ENCODE measurements at places on chromosomes 12 and 14.

DNA sequence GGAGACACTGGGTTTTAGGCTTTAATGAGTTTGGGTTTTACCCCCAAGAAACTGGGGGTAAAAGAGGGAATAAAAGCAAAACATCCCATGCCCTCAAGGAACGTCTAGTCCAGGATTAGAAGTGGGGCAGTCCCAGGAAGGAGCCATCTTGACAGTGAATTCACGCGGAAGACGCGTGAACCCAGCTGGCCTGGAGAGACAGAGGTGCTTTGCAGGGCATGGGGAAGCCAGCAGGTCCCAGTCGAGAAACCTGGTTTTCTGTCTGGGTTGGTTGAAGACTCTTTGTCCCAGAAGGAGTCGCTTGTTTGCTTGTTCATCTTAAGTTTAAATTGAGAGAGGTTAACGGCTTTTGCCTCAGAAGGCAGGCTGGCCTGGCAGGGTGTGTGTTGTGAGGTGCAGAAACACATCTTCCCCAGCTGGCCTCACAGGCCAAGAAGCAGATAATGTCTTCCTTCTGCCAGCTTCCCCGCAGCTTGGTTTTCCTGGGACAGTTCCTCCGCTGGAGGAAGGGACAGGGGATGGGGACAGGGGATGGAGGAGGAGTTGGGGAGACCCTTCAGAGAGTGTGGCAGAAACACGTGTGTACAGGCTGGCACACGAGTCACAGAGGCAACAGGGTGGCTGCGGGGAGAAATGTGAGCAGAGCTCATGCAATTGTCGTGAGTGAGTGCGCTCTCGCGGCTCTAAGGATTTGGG lies 18.5 kb upstream of the CD9 start:
- DNase-seq: no peak

- DNase-seq: no peak
Observed at GRCh38 chr12:19506497-19506896, 67.2 kb downstream of the AEBP2 start.

GRCh38 chr14:104865631-104866441 lies 768 bp downstream of the CEP170B start:
- DNase-seq: peak; percentile 80

DNA sequence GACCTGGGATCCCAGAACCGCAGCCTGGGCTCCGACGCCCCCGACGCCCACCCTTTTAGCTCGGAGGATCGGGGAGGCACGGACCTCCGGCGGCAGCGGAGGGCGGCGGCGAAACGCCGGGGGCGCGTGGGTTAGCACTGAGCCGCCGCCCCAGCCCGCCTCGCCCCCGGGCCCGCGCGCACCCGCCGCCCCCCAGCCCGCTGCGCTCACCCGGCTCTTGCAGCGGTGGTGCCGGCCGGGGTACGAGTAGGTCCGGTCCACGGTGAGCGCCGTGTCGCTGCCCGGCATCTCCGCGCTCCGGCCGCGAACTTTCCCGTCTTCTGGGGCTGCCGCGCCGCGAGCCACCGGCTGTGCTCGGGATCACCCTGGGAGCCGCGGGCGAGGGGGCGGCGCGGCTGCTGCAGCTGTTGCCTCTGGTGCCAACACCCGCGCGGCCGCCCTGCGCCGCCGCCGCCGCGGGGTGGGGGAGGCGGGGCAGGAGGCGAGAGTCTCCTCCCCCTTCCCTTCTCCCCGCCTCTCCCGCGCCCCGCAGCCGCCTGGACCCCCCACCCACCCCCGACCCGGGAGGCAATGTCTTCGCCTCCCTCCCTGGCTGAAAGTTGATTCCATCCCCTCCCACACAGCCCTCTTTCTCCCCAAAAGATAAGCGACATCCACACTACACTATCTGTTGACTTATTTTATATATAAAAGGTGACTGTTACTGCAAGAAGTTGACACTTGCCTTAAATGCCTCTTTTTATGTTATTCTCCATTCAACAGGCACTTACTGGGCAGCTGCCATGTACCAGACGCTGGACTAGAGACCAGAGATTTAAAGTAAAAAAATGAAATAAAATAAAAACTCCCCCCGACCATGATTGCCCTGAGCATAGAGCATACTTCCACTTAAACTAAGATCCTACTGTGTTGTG lies at the start of gene TMCC3:
Gene TMCC3 (minus strand): TSS at position 415 of the 914 bp plus-strand sequence. CDS start 127 bp downstream, at position 288.
- DNase-seq: peak; percentile 64

GRCh38 chr14:52706286-52706685 lies 714 bp upstream of the PSMC6 start:
- peak; percentile 77 for DNase-seq

- DNase-seq: no peak
Observed at GRCh38 chr12:68387338-68387737, 55.2 kb upstream of the MDM1 start.

DNA sequence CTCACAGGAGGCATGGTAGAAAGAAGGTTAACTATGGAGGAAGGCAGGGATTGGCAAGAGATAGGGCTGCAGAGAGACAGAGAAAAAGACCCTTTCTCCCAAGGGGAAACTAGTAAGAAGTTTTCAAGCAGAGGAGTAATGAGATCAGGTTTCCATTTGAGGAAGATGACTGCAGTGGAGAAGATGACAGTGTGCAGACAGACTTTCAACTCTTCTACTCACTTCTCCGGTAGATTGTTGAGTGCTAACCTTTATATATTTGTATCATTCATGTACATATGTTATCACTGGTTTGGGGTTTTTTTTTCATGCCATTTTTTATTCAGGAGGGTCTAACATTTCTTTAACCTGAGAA lies 5.9 kb upstream of the B3GNT4 start:
- DNase-seq: no peak

GRCh38 chr12:49033611-49034285 lies 15.2 kb upstream of the PRKAG1 start:
- DNase-seq: no peak

DNA sequence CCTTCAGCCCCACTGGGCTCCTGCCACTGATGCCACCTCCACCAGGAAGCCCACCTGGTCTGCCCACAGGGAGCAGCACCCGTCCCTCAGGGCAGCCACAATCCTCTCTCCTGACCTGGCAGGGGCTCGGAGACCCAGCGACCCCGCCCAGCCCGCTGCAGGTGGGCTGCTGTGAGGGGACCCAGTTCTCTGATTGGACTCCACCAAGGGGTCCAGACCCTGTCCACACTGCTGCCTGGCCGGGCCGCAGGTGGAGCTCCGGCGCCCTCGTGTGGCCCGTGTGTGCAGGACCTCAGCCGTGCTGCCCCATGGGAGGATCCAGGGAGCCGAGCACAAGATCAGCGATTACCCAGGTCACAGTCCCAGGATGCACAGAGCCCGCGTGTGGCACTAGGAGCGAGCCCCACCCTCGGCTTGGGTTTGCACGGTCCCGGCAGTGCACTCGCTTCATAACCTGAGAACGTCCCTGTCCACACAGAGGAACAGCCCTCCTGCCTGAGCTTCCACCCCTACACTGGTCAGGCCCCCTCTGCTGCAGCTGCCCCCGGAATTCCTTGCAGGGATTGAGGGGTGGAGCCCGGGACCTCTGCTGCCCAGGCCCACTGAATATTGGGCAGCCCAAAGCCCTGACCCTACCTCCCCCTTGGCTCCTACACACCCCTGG lies 35.4 kb upstream of the TMEM179 start:
- peak; percentile 78 for DNase-seq

DNA sequence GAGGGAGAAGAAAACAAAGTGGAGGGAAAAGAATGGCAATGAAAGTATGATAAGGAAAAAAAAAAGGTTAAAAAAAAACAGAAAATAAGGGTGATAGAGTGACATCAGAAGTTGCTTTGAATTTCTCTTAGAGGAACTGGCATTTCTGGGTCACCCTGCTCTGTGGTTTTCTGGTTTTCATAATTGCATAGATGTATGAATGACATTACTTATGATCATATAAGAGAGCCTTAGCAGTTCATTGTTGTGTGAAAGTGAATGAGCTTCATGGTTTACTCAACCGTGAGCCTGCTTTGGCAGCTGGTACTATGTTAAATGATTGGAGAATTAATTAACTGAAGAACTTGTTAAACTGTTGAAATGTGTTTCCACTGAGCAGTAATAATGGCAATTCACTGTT lies 336.4 kb upstream of the FBXO33 start:
- DNase-seq: no peak

DNA sequence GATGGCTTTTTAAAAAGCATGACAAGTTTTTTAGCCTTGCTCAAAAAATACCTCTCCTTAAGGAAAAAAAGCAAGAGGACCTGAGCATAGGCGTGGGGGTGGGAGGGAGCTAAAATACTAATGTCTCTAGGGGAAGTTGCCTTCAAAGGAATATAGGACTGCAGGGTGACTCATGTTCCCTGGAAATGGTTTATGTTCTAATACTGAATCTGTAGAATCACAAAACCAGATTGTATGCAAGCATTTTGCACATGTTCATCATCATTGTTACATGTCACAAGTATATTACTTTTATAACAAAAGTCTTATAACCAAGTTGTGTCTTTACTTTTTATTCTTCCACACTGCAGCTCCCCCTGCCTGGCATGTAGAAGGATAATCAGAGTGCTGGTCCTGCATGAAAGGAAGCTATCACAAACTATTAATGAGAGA lies 36.6 kb downstream of the GPR135 start:
- no peak for DNase-seq

- DNase-seq: peak; percentile 68
Observed at GRCh38 chr14:68682166-68683103, 110.4 kb downstream of the ZFP36L1 start.

- no peak for DNase-seq
Observed at GRCh38 chr12:86721713-86722397, 465.7 kb upstream of the MGAT4C start.

GRCh38 chr12:51913071-51914033 lies 6.0 kb downstream of the ACVRL1 start:
- DNase-seq: peak; percentile 55

DNA sequence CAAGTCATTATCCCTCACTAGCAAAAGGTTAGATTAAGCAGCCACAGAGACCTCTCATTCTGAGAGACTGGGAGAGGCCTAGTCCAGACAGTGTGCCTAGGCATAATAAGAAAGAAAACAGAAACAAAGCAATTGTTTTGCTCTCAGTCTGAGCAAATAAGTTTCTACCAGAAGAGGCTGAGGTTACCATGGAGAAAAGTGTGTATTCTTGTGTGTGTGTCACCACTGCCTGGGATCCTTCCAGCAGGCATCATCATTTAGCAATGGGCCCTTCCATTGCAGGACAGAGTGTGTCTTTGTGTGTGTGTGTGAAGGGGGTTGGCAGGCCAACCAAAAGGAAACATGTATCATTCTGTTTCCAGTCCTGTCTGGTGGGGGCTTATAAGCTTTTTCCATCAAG lies 3.7 kb downstream of the EFS start:
- DNase-seq: peak; percentile 13

DNA sequence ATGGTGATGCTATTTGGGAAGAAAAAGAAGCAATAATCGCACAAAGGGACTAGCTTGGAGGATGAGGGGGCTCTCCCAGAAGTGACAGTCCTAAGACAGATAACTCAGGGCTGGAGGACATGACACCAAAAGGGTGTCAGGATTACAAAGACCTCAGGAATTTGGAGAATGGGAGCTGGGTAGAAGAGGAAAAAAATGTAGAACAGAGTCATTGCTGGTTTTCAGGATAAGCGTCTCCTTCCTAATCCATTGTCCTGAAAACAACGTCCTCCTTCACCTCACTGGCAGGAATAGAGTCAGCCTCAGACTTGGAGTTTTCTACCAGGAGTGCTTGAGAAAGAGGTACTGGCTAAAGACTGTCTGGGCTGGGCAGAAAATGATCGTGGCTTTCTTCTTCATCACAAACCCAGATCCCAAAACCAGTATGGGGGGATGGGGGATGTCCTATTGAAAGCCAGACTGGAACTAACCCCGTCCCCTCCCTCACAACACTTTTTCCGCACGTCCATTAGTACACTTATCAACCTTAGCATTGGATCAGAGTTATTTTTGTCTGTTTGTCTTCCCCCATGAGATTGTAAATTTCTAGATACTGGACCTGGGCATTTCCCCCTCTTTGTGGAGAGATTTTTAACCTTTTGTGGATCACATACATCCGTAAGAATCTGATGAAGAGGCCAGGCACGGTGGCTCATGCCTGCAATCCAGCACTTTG lies 14.3 kb downstream of the B4GALNT3 start:
- DNase-seq: no peak

DNA sequence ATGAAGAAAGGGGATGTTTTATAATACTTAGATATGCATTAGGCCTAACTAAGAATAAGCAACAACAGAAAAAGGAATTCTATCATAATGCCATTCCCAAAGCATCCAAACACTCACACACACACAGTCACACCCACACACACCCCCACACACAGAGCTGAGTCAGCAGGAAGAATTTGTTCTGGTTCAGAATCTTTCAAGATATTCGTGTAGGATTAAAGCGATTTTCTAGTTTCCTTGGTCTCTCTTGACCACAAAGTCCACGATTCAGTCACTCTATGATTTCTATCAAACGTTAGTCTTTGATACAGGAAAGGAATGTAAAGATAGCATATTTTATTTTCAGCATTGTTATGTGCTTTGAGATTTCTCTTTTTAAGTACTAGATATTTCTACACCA lies 382.6 kb upstream of the DCN start:
- DNase-seq: peak; percentile 74

DNA sequence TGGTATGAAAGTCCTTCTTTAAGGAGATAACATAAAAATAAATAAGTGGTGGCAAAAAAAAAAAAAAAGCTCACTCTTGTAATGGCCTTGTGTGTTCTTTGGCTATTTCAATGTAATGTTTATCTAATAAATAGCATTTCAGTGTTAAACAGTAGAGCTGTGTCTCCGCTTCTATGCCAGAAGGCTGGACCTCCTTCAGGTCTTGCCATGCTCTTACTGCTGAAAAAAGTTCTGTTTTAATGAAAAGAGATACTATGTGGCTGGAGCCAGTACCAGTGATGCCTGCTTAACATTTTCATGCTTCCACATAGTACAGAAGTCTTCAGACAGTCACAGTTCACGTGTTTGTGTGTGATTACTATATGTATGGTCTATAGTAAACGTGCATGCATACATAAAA lies 74.1 kb upstream of the PRICKLE1 start:
- no peak for DNase-seq

GRCh38 chr12:96846293-96846692 lies 60.8 kb upstream of the NEDD1 start:
- DNase-seq: no peak

GRCh38 chr14:90864741-90865140 lies 48.5 kb upstream of the TTC7B start:
- no peak for DNase-seq

GRCh38 chr14:24481622-24482324 lies 26.3 kb downstream of the CMA1 start:
- peak; percentile 76 for DNase-seq

- peak; percentile 91 for DNase-seq
Observed at GRCh38 chr14:77053046-77053841, 24.7 kb upstream of the IRF2BPL start.

DNA sequence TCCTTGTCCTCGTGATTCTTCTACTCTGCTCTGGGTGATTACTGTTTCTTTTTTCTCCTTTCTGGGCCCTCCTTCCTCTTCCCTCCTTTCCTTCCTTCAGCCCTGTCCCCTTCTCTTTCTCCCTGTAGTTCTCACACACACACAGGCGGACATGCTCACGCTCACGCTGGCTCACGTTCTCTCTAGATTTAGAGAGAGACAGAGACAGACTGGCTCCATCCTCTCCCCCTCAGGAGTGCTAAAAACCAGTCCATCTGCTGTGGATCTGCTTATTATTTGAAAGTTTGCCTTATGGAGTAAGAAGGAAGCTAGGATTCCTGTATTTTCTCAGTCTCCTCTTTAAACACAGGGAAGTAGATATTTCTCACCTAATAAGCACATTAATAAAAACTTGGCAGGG lies 48.1 kb downstream of the KCNA1 start:
- DNase-seq: no peak

Measured in activated effector memory CD4-positive, alpha-beta T cell treated with anti-CD3 and anti-CD28 coated beads, Interleukin-2, amount 50 U/mL, for 16 hours (primary cell).